Lower lobe of right lung (tissue), 2 donors: ENCODE measurements at places on chromosomes 4 and X. TPM values are rescaled to one million over a fixed set of nuclear protein-coding genes. Genes with fewer than 3 reads are reported as not detected.

Gene F9
- total RNA-seq, result not detected

Gene FABP2
- not detected for total RNA-seq

GRCh38 chr4:13285336-13285735, 198.8 kb downstream of the RAB28 start:
- DNase-seq, result no peak

GRCh38 chrX:21840193-21840545, 752 bp downstream of the MBTPS2 start:
- DNase-seq, result no peak

- no peak for DNase-seq
These were observed 19.1 kb downstream of the VSIG4 start for GRCh38 chrX:66020631-66021334.

- no peak for DNase-seq
These were observed 49.5 kb upstream of the ATP6AP2 start for GRCh38 chrX:40531056-40531826.

- DNase-seq, result no peak
These were observed 27.3 kb downstream of the RAP2C start for GRCh38 chrX:132191938-132192337.

- no peak for DNase-seq
These were observed 1120.2 kb downstream of the ARAP2 start for GRCh38 chr4:35124106-35124505.

DNA sequence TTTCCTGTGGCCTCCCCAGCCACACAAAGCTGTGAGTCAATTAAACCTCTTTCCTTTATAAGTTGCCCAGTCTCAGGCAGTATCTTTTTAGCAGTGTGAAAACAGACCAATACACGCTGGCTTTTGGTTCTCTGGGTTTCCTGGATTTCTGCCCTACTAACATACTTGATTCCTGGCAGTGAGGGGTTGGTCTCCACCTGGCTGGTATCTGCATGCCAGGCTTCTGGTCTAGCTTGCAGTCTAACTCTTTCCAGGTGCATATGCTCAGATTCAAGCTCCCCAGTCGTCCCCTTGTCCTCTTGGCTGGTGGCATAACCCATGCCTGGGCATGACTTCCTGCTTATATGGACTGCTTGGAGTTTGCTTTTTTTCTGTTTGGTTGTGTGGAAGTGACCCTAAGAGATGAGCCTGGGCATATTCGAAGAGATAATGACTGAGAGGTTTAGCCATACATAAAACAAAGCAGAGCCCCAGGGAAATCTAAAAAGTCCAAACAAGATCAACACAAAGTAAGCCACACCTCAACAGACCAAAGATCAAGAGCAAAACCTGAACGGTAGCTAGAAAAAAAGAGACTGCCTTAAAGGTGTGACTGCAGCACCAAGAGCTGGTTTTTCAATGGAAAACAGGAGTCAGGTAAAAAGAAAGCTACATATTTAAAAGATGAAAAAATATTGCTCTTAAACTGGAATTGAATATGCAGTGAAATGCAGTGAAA, 102.1 kb upstream of the STS start:
- DNase-seq, result no peak

GRCh38 chr4:85928775-85929591, 430.9 kb downstream of the MAPK10 start:
- no peak for DNase-seq

DNA sequence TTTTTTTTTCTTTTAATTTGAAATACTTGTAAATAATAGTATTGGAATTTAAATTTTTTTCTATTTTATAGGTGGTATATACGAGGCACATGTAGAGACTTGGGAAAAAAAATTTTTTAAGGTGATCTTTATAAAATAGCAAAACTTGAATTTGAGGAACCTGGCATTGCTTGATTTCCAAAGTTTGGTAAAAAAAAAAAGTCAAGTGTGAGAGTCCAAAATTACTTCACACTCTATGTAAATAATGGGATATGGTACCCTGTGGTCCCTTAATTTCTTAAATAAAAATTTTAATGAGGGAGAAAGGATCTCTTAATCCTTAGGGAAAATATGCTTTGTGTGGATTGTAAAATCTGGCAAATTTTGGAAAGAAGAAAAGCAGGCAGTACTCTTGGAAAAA, 19.0 kb downstream of the SPRY1 start:
- no peak for DNase-seq

DNA sequence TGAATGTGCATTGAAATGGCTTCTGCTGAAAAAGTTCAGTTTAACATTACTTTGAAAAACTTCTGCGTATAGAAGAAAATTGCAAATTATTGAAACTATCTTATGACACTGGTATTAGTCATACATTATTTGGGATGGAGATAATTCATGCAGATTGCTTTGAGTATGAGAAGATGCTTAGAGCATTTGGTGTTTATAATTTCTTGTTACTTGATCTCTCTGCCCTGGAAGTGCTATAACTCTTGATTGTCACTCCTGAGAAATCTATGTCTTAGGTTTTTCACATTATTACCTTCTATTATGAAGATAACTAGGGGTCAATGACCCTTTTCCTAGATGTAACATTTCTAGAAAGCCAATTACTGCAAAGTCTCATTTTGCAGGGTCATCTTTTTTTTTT, 36.4 kb downstream of the TMEM131L start:
- no peak for DNase-seq

GRCh38 chr4:65623506-65623905, 46.8 kb downstream of the EPHA5 start:
- no peak for DNase-seq

- no peak for DNase-seq
These were observed 56.7 kb downstream of the NPY2R start for GRCh38 chr4:155265113-155265512.

- no peak for DNase-seq
These were observed 1.5 kb upstream of the MSX1 start for GRCh38 chr4:4857809-4858508.

GRCh38 chr4:2085496-2085901, 26.4 kb downstream of the NAT8L start:
- DNase-seq, result no peak

Gene RAB40A
- 0.53 TPM for total RNA-seq

- DNase-seq, result no peak
These were observed 70.2 kb downstream of the SLC34A2 start for GRCh38 chr4:25725870-25726269.

DNA sequence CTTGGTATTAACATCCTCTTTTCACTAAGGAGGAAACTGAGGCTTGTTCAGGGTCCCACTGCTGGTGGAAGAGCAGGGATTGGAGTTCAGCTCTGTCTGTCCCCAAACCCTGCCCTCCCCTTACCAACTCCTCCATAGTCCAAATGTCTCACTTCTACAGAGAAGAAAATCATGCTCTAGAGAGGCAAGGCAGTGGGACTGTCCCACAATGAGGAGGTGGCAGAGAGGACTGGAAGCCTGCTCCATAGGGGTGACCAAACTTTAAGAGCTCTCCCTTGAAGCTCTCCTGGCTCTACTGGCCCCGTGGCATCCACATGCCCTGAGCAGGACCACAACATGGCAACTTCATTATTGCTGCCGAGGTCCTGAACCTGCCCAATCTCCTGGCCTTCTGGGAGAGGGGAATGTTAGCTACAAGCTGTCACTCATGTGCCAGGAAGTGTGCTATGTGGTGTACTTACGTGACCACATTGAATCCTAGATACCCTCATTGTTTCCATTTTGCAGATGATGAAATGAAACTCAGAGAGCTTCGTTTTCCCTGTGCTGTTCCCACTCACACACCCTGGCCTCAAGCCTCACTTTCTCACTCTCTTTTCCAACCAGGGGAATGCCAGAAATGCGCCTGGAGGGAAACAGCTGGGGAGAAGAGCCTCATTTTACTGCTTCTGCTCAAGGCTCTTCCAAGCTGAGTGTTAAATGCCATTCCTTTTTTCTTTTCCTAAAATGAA, 71.5 kb downstream of the ANAPC4 start:
- DNase-seq, result no peak

- no peak for DNase-seq
These were observed 48.9 kb upstream of the SPIN3 start for GRCh38 chrX:57044245-57044644.

Gene GALNTL6
- total RNA-seq, result not detected
